Esophagus squamous epithelium (tissue), 5 donors: ENCODE measurements at places on chromosomes 1 and 21.

GRCh38 chr1:236904892-236905741 lies 99.1 kb downstream of the MT1HL1 start:
- DNase-seq: no peak

GRCh38 chr1:97505289-97505688 lies 415.5 kb downstream of the DPYD start:
- DNase-seq: no peak

DNA sequence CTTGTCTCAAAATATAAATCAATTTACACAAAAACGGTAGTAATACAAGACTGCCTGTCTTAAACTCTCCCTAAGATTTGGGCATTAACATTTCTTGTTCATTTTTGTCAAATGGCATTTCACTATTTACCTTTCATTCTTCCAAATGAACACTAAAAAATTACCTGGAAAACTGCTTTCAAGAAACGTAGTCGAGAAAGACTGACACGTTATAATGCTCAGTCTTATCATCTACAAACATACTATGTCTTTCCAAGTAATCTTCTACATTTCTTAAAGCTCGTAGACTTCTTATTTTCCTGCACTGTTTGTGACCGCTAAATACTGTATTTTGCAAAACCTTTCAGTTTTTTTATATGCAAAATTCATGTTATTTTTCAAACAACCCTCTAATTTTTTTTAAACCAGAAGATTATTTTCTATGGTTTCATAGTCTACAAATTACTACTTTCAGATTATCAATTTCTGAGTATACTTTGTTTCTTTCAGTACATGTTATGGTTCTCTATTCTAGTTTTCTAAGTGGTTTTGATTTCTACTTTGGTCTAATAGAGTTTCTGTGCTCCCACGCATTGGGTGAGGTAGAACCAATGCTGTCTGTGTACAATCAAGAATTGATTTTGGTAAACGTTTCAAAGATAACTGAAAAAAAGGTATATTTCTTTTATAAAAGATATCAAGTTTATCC lies 336.4 kb downstream of the SMYD3 start:
- DNase-seq: no peak

DNA sequence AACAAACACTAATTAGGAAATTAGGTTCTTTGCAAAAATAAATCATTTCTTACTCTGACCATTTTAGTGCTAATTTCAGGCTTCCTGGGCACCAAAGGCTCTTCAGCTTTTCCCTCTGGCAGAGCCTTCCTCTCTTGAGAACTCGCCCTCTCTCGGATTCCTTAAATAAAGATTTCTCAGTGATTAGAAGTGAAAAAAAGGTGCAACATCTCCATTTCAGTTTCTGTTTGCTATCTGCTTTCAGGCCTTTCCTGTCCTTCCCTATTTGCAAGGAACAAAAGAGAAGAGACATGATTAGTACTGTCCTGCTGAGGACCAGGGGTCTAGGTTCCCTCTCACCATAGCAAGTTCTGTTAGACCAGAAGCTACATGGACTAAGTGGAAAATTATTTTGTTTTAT lies 27.8 kb upstream of the CACYBP start:
- no peak for DNase-seq

DNA sequence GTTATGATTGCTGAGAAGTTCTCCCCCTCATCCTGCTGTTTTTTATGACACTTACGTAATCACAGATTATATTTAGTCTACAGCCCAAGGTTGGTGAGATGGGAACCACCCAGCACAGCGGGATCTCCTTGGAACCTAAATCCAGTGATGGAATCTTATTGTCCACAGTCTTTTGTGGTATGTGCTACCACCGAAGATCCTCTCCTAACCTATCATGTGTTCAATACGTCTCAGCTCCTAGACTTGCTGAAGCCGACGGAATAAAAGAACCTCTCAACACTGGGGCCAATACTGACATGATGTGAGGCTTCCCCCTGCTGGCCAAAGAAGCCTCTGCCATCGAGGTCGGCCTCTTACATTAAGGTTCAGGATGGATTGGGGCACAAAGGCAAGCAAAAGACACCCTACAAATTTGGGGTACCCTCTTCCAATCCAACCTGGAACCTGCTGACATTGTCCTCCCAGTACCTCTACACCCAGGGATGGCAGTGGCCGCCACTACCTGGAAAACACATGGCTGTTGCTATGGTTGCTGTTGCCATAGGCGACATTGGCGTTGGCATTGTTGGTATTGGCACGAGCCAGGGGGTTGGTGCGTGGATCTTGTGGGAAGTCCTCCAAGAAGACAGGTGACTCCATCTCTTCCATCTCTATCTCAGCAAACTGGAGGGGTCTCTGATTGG lies 19.4 kb upstream of the KIF21B start:
- DNase-seq: peak; percentile 9

GRCh38 chr1:211257826-211258225 lies 1.3 kb upstream of the RCOR3 start:
- DNase-seq: no peak

- no peak for DNase-seq
Measured at GRCh38 chr21:14982336-14982735, 82.5 kb downstream of the NRIP1 start.
